ENCODE measurements at places on chromosomes 16 and 17.

DNA sequence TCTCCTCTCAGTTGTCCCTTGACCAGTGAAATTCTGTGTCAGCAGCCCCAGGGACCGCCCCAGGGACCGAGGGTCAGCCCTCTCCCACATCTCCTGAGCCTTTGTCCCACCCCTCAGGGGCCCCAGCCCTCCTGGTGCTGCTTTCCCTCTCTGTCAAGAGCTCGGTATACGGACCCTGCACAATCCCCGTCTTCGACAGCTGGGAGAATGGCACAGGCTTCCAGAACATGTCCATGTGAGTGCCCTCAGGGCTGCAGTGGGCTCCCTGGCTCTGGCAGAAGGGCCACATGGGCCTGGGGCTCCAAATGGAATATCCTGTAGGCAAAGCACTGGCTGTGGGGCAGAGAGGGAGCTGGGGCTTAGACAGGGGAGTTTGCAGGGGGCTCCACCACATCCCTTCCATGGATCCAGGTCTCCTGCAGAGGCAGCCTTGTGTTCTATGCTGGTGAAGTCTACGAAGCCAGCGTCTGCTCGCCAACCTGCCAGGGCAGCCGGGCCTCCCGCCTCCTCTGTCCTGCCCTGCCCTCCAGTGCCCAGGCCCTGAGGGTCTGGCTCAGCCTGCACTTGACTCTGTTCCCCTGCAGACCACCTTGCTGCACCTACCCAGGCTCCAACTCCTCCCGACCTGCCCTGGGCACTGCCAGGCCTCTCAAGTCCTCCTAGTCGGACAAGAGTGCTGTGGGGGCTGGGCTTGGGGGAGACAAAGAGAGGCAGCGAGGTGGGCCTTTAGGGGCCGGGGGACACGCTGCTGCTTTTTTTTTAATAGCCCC lies 28.0 kb downstream of the ADGRG5 start:
- DNase-seq = no peak

- no peak for DNase-seq
Observed at GRCh38 chr17:77808686-77809425, 149.6 kb upstream of the TNRC6C start.

GRCh38 chr17:72100470-72100869 lies 20.4 kb upstream of the SOX9 start:
- DNase-seq = no peak

DNA sequence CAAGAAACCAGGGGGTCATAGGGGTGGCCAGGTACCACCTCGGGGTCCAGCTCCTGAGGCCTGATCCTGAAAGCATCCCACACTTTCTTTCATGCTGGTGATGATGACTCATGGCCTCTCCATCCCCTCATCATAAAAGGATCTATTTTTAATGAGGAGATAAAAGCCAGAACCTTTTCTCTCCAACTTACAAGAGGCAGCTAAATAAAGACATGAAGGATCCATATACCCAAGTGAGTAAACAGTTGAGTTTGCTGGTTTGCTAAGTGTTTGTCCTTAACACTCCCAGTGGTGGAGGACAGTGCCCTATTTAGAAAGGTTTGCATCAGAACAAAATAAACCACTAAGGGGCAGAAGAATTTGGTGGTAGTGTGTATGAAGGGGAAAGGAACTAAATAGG lies 383.8 kb downstream of the GRIN2A start:
- no peak for DNase-seq

DNA sequence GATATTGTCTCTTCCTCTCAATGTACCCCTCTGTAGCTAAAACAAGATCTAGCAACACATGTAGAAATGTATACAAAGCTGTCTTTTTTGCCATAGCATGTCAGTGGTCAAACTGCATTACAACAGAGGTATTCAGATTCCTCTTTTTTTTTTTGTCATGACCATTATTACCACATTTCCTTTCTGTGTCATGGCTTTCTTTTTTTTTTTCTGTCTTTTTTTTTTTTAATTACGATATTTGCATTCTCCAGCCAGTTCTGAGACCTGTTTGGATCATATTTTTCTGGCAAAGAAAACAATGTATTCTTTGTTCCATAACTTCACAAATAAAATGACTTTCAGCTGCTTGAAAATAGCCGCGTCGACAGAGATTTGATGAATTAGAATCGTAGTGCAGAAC lies 27.4 kb upstream of the CAPNS2 start:
- DNase-seq = no peak

- no peak for DNase-seq
Observed at GRCh38 chr16:921321-921905, 49.4 kb downstream of the LMF1 start.

GRCh38 chr16:87406495-87407088 lies 14.5 kb downstream of the MAP1LC3B start:
- no peak for DNase-seq

DNA sequence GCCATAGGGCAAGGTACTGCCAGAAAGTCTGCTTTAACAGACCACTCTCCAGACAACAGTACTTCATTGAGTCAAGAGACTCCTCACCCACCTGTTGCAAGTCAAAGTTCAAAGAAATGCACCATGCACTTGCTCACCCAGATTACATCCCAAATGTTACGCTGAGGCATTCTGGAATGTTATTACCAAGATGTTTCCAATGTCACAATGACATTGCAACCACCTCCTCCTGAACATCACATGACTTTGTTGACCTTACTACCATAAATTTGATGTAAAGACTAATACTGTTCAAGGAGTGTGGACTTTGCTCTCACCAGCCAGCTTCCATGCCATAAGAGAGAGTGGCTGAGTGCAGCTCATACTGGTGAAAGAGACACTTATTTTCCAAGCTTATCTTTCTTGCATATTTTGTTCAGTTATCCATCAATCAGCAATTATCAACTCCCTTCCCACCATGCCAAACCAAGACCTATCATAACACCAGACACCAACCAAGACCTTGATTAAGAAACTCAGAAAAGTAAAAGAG lies 58.5 kb upstream of the BCAR1 start:
- DNase-seq = no peak

DNA sequence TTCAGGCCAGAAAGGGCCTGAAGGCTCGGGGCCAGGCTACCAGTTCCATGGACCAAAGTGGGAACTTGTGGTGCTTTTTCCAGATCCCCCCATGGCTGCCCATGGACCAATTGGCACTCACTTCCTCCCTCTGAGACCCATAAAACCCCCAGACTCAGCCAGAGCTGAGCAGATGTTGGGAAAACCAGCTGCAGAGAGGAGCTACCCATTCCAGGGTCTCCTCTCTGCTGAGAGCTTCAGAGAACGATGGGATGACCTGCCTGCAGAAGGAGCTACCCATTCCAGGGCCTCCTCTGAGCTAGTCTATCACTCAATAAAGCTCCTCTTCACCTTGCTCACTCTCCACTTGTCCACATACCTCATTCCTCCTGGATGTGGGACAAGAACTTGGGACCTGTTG lies 52.2 kb upstream of the MED9 start:
- no peak for DNase-seq

DNA sequence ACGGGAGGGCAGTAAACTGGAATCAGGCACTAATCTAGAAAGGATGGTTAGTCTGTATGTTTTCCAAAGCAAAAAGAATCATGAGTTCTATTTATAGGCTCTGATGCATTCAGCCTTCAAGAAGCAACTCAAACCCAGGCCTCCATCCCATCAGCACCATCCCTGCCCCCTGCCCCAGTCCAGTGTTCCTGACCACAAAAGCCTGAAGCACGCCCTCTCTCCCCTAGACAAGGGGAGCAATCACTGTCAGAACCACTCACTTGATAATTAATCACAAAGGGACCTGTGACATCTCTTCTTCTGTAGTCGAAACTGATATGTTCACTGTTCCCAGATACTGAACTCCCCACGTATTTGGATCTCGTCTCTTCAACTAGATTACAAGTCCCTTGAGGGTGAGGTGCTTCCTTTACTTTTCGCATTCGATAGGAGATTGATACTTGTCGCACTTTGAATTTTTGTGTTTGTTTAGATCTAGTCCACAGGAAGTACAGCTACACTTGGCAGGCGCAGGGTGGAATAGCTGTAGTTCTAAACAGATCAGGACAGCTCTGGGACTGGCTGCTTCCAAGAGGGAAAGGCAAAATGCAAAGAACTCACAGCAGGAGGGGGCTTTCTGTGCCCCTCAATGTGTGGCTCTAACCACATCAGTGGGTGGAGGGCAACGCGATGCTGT lies 36.4 kb upstream of the CCDC182 start:
- no peak for DNase-seq

DNA sequence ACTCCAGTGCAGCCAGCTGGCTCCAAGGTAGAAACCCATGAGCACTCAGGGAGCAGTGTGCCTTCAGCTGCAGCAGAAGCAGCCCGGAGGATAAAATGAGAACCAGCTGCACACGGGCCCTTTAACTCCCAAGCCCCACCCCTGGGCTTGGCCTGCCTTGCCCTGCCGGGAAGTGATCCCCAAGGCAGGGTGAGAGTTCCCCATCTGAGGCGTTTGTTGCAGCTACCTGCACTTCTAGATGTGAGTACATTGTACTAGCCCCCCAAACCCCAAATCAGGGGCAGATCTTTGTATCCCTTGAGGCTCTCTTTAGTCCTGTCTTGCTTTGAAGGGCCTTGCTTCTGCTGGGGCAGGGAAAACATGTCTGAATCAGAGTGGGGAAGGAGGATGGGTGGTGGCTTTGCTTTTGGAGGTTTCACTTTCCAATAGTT lies at the start of gene MVP:
Gene MVP, plus strand, starts transcription at position 192 of the 431 bp plus-strand sequence. CDS start 10,088 bp downstream, outside the sequence.
- DNase-seq = peak; percentile 83

- no peak for DNase-seq
Observed at GRCh38 chr17:48970224-48970623, 1.8 kb upstream of the GIP start.

Measured in body of pancreas (tissue), 4 donors.